Stimulated activated CD8-positive, alpha-beta memory T cell treated with anti-CD3 and anti-CD28 coated beads, Interleukin-12 subunit alpha, Interleukin-12 subunit beta, amount 100 ng/mL, for 4 hours (primary cell): ENCODE measurements at places on chromosomes 6 and 20.

DNA sequence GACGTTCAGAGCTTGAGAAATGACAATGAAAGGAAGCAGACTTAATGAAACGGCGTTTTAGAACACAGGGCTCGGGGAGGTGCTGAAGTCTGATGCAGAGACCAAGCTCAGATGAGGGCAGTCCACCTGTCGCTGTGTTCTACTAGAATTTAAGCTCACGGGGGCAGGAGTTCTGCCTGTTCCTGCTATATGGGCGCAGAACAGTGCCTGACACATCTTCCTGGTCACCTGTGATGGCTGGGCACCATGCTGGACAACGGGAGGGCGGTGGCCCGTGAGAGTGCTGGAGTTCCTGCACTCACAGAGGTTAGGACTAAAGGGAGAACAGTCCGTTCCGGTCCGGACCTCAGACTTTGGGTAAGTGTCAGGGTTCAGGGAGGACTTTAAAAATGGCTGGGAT lies 130.6 kb downstream of the ERMARD start:
- no peak for DNase-seq

DNA sequence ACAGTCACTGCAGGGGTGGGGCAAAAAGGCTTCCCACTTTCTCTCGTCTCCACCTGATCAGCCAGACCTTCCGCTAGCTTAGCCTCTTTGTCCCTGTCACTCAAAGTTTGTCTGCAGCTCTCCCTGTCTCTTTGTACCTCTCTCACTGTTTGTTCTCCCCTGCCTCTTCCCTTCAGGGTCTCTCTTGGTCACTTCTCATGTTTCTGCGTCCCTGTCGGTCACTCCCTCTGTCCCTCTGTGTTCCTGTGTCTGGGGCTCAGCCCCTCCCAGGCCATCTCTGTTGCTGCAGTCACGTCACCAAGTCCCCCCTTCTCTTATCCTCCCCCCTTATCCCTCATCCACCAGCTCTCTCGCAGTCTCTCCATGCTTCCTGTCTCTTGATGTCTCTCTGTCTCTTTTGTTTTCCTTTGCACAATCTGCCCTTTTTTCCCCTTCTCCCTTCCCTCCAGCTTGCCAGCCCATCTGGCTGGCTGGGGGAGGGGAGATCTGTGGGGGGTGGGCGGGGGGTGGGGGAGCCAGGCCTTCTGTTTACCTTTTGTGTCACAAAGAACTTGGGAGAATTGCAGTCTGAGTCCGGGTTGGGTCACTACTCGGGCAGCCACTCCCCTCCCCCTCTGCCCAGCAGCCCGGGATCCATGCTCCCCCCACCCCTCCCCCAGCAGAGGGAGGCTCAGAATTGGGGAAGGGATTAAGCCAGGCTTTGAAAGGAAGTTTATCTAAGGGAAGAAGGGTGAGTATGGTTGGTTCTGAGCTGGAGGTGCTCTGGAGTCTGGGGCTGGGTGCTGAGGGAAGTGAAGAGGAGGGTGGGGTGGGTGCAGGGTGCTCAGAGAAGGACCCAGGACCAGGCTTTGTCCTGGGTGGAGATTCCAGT lies 32.3 kb downstream of the FOXP4 start:
- DNase-seq, result no peak

DNA sequence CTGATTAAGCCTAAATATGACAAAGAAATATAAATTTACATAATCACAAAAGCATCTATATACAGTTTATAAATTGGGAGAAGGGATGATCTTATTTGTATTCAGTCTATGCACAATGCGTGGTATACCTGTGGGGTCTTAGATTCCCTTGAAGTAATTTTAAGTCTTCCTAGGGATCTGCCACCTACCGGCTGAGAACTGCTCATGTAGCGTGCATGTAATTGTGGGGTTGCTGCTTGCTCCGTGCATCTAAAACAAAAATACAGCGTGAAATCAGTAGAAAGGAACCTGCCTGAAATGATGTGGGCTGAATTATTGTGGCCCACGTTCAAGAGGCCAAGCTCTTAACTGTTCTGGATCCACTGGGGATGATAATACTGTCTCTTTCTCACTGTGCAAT lies 187.3 kb downstream of the MBOAT1 start:
- DNase-seq, result no peak

DNA sequence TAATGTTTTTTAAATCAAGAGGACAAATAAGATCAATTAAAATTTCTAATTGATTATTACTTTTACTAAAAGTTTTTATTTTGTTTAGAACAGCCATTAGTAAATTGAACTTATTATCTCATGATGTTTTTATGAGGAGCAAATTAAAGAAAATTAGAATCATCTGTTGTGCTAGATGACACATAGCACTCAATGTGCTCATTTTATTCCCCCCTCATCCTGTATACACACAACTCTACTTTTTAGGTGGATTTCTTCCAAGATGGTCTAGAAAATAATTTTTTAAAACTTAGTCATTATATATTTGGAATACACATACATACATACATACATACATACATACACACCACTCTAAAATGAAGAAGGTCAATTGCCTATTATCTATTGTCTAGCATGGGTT lies 29.3 kb upstream of the TSPYL1 start:
- DNase-seq, result no peak

GRCh38 chr6:165081944-165082532 lies 227.4 kb downstream of the C6orf118 start:
- no peak for DNase-seq

GRCh38 chr20:4866429-4866828 lies 134.9 kb downstream of the SLC23A2 start:
- DNase-seq, result no peak

DNA sequence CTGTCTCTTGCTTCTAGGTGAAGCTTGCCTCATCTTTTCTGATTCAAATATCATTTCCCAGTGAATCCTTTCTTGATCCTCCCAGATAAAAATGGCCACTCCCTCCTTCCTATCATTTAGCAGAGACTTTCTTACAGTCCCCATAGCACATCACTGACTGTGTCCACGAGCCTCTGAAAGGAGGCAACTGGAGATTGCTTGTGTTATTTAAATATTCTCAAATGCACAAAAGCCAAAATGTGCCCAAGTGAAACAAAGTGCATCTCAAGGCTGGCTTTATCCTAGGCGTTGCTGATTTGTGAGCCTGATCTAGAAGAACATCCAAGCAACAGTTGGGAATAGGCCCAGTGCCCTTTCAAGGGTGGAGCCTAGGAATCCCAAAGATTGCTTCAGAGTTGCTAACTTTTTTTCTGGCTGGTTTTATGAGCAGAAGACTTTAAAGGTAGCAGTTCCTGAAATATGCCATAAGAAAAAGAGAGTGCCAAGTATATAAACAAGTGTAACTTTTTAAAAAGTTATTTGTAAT lies 393.6 kb downstream of the CD83 start:
- no peak for DNase-seq

DNA sequence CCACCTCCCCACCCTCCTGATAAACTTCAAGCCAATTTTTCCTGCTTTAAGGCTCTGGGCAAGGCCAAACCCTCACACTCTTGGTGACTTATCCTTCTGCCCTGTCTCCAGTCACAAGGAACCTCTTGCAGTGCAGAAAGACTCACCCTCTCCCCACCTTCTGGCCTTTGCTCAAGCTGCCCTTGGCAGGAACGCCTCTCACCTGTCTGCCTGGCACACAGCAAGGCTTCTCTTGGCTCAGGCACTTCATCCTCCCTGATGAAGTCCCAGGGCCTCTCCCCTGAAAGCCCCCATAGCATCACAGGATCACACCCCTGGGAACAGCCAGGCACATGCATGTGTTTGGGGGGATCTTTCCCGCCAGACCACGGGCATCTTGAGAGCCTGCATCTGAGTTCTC lies 68.8 kb upstream of the NNAT start:
- no peak for DNase-seq

DNA sequence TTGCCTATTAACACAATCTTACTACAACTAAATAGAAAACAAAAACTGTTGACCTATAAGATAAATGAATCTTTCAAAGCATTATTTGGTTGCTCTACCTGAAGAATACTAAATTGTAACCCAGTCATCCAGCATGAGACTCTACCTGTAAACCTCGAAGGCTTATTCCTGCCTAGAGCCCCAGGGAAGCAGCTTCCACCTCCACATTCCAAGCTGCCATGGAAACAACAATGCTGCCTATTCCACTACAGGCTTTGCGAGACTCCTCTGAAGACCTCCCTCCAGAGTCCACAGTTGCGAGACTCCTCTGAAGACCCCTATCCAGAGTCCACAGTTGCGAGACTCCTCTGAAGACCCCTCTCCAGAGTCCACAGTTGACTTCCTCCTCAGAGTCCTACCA lies 15.7 kb downstream of the GMDS start:
- no peak for DNase-seq

DNA sequence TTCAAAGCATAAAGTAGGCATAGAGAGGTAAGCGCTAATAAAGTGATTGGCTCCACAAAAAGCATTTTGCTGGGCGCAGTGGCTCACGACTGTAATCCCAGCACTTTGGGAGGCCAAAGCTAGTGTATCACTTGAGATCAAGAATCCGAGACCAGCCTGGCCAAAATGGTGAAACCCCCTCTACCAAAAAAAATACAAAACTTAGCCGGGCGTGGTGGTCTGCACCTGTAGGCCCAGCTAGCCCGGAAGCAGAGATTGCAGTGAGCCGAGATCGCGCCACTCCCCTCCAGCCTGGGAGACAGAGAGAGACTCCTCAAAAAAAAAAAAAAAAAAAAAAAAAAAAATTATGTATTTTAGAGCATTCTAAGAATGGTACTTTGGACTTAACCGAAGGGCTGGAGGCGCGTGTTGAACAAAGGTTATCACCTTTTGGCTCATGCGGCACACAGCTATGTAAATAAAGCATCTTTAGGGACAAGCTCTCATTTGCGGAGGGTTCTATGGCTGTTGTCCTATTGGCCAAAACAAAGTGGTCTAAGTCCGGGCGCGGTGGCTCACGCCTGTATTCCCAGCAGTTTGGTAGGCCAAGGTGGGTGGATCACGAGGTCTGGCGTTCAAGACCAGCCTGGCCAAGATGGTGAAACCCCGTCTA lies 17.4 kb downstream of the HFE start:
- DNase-seq, result no peak

GRCh38 chr20:38301309-38301708 lies 2.6 kb upstream of the BPI start:
- DNase-seq, result no peak

GRCh38 chr6:165817771-165818170 lies 154.7 kb upstream of the PDE10A start:
- no peak for DNase-seq

DNA sequence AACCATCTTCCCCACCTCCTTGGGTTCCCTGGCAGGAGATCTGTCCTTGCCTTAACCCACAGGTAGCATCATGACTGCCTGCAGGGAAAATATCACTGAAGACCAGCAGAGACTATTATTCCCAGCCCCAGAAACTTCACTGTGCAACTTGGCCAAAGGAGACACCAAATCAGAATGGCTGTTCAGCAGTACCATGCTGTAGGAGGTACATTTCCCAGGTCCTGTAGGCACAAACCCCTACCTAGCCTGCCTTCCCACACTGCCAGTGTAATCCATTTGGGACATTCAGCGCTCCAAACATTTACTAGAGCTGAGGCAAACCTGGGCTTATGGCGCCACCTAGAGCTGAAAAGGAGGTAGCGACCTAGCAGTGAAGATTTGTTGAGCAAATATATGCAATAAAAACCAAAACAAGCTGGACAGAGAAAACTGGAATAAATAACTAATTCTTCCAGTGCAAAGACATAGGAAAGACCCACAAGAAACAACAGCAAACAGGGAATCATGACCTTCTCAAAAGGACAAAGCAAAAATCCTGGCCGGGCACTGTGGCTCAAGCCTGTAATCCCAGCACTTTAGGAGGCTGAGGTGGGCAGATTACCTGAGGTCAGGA lies 60.3 kb downstream of the VTA1 start:
- no peak for DNase-seq

DNA sequence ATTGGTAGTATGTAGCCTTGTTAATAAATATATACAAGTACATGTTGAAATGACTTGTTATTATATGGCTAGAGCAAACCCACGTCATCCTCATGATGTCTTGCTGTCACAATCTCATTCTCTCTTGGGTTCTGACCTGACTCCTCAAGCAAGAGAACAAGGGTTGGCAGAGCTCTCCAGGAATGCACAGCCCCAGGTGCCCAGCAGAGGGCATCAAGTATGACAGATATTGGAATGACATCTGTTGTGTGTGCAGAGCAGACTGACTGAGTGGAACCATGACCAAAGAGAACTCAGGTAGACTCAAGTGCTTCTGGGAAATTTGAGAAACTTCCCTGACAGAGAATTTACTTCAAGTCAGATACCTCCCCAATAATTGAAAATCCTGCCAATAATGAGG lies 90.6 kb downstream of the PAX1 start:
- no peak for DNase-seq

- no peak for DNase-seq
Observed at GRCh38 chr6:24640166-24640565, 5.8 kb downstream of the KIAA0319 start.

DNA sequence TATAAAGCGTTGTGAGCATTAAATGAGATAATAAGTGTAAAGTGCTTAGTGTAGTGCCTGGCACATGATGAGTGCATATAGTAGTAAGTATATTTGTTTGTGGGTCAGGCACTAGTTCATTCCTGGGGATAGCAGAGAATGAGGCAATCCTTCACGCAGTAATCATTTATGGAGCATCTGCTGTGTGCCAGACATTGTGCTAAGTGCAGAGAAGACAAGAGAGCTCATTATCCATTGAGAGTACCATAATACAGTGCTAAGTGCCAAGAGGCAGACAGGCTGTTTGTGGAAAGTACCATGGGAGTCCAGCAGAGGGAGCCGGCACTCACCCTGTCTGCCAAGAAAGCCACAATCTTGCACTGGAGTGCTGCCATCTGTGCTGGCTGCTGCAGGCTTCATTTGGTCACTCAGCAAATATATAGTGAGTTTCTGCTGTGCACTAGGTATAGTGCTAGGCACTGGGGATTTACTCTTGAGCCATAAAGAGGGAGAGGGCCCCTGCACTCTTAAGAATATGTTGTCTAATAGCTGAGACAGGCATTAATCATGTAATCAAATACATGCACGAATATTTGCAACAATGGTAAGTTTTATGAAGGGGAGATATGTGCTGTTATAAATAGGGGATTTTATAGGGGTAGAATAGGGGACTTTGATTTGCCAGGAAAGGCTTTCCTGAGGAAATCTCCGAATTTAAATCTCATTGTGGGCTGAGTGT lies 12.9 kb upstream of the MROH8 start:
- DNase-seq, result peak; percentile 27

DNA sequence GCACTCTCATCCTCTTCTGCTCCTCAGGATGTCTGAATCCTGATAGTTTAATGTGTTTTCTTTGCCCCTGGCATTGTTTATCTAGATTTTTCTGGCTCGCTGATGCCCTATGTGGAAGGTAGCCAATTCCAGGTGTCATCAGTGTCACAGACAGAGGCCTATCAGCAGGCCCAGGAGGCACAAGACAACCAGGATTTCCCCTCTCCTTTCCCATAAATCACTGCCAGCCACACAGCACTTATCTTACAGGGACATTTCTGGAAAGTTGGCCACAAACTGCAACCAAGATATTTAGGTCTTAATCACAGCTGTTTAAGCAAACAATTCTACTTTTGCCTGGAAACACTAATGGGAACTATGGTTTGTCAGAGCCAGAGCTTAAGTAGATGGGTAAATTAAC lies 28.1 kb downstream of the ADGRF5 start:
- no peak for DNase-seq

DNA sequence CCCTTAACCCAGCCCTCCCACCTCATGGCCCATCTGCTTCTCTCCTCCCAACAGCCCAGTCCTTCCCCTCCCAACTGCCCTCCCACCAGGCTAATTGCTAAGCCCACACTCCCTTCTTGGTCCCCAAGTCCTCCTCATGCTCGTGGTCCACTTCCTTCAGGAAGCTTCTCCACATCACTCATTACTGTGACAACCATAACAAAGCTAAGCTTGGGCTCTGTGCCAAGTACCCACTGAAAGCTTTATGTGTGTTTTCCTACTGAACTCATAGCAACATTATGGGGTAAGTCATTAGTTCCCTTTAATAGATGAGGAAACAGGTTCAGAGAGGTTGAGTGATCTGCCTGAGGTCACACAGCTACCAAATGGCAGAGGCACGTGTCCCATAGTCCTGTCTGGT lies 16.2 kb downstream of the FRS3 start:
- no peak for DNase-seq
